ENCODE measurements at places on chromosomes 11 and 22.
A peak's percentile ranks its signal among the peaks of the same experiment; 100 is the strongest.

- no peak for DNase-seq
Observed at GRCh38 chr11:117931971-117932370, 2.8 kb upstream of the TMPRSS13 start.

DNA sequence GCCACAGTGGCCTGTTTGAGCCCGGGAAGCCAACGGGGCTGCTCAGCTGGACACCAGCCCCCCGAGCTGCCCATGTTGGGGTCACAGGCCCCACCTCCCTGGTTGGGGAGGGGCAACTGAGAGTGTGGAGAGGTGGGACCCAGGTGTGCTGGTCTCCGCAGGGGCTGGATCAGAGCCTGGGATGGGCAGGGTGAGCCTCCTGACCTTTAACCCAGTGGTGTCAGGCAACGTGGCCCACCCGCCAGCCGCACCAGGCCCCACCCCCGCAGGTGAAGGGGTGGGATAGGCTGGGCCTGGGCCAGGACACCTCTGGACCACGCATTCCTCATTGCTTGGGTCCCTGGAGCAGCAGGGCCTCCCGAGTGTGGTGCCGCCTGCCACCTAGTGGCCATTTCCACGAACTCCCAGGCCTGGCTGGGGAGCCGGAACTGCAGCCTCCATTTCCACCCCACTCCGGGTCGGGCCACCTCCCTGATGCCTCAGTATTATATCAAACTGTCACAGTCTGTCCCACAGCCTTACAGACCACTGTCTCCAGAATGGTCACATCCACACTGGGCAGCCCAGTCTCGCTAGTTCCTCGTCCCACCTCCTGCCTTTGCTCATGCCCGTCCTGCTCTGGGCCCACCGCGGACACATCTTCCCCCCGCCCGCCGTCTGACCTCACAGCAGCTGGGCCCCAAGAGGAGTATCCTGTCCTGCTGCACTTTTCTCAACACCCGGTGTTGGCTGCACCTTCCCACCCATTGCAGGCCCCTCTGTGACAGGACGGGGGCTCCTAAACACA lies 13.3 kb upstream of the PPP6R3 start:
- no peak for DNase-seq

GRCh38 chr22:17396516-17396915 lies 27.3 kb downstream of the CECR2 start:
- no peak for DNase-seq

GRCh38 chr11:32573228-32573627 lies 10.4 kb upstream of the EIF3M start:
- no peak for DNase-seq

DNA sequence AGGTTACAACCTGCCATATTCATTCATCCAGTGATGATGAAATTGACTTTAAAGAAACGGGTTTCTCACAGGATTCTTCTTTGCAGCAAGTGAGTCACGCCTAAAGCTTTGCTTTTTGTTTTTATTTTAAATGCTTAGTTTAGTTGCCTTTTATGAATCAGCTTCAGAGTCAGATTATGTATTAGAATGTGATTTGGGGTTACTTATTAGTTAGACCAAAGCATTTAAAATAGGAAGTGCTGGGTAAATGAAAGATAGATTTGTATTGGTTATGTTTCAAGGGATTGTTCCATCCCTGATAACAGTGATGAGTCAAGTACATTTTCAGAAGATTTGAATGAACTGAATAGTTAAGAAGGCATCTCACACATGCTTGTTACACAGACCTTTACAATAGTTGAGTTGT lies 101.3 kb upstream of the GAL start:
- no peak for DNase-seq

- DNase-seq: no peak
Observed at GRCh38 chr11:107139396-107139795, 121.1 kb upstream of the GUCY1A2 start.

DNA sequence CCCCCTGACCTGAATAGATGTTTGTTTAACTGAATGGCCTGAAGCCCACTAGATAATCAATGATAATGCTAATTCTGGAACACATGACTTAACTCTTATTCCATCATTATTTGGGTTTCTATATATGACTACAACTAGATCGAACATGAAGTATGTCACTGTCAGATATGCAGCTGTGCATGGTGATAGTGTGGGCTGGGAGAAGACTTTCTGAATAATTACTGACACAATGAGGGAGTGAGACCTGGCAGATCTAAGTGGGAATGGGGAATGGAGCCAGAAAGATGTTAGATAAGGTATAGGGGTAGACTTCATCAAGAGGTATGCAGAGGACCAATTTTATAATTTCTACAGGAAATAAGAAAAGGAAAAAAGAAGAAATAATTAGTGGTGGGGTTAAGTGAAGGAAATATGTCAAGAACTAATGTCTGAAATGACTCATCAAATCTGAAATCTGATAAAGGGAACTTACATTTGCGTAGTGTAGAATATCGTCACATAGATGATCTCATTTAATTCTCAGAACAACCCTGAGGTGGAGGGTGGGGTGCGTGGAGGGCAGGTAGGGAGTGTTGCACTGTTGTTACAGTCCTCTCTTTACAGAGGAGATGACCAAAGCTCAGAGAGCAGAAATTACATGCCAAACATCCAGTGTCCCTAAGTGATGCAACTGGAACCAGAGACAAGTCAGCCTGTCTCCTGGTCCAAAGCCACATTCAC lies 68.2 kb upstream of the EED start:
- no peak for DNase-seq

- no peak for DNase-seq
Observed at GRCh38 chr11:126864934-126865333, 135.6 kb downstream of the KIRREL3 start.

DNA sequence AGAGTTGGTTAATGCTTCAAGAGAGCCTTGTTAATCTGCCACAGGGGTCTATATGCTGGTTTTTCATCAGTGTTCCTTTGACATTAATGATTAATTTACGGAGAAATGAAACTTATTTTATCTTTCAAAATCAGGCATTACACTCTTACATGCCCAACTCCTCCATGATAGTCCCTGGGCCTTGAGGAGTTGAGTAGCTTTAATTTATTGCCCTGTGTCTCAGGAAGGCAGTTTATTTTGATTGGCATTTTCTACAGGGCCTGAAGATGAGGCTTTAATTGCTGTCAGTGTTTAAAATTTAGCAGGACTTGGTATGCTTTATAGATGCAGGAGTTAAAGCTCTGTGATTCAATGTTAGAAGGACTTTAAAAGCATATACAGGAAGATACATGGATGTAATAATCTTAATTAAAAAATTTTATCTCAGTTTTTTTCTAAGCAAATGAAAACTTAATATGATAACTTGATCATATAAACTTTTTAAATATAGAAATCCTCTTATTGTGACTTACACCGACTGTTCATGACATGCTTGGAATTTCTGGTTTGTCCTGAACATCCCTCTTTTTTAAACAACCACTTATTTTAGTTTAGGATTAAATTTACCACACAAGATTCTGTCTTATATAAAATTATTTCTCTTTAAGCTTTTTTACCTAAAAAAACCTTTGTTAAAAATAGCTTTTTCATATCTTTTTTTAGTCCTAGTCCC lies 12.2 kb downstream of the GLYAT start:
- no peak for DNase-seq

GRCh38 chr11:83156144-83156995 lies 561 bp upstream of the PCF11 start:
- peak; percentile 100 for DNase-seq

- no peak for DNase-seq
Observed at GRCh38 chr11:3879967-3880542, 24.6 kb downstream of the STIM1 start.

GRCh38 chr11:125327518-125328224 lies 163.1 kb downstream of the PKNOX2 start:
- DNase-seq: no peak

DNA sequence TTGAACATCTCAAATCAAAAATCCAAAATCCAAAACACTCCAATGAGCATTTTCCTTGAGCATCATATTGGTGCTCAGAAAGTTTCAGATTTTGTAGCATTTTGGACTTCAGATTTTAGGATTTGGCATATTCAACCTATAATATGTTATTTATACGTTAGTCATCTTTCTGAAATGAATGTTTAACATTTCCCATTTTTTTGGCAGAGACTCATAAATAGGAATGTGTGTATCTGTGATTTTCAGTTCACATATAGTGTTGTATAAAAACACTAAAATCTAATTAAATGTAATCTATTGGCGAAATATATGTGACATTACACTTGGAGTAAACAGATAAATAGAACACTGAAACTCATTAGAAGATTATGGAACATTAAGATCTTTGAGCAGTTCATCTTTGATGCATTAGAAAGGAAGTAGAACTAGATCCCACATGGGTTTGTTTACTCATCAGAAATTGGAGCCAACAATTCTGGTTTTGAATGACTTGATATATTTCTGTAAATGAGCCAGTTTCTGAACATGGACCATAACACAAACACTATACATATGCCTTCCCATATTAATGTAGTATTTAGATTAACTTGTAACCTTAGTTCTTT lies 153.1 kb downstream of the UVRAG start:
- DNase-seq: no peak

DNA sequence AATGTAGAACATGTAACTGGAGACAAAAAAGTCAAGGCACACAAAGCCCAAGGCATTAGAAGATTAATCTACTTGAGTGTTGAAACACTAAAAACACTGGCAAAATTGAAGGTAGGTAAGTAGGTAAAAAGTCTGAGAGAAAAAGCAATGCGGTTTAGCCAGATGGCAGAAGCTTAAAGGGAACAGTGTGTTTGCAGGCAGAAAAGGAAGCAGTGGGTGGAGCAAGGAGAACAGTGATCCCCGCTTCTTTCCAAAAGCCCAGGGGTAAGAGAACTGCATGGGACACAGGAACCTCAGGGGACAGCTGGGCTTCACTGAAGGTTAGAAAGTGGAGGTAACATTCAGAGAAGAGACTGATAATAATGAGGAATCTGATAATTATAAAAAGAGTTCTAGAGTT lies 16.0 kb downstream of the MRE11 start:
- DNase-seq: no peak

GRCh38 chr11:125299061-125299615 lies 134.6 kb downstream of the PKNOX2 start:
- DNase-seq: no peak

- no peak for DNase-seq
Observed at GRCh38 chr11:74069146-74070046, 60.5 kb upstream of the UCP3 start.

DNA sequence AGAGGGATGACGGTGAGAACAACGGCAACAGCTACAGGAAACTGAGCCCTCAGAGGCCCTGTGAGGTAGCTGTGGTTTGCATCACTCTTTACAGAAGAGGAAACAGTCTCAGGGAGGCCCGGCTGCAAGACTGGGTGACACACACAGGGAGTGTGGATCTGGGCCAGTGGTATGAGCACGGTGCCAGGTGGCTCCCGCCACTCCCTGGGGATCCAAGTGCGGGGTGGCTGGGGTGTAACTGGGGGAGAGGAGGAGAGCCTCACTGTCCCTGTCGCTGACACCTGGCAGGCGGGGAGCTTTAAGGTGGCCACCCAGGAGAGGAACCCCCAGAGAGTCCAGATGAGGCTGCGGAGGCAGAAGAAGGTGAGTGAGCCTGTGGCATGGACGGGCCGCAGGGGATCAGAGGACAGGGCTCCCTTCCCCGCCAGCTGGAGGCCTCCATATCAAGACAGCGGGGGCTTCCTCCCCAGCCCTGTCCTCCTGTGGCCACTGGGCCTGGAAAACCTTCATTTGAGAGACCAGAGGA lies 5.6 kb downstream of the RGL4 start:
- DNase-seq: no peak

DNA sequence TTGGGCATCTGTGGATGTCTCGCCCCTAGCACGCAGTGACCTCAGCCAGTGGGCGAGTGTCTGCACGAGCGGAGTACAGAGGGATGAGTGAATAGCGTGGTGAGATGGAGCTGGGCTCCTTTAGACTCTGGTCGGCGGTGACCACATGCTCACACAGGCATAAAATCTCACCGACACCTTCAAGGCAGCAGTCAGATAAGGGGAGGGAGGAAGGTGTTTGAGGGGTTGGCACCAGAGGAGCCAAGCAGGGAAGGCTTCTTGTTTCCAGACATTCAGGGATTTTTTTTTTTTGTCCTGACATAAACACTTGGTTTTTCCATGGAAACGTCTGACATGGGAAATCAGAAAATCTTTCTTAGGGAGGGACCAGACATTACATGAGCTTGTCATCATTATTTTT lies 35.8 kb downstream of the GRIK4 start:
- no peak for DNase-seq

Data from brain pericyte (primary cell).